Metanephros (tissue), 2 donors: ENCODE measurements at places on chromosomes 7 and 10. TPM values are rescaled to one million over a fixed set of nuclear protein-coding genes. Genes with fewer than 3 reads are reported as not detected.

Gene ITGB8
- 91.2 TPM for total RNA-seq

Gene KLF14
- 1.2 TPM for total RNA-seq

Gene ITIH2
- 0.58 TPM for total RNA-seq

Gene GIMAP4
- 24.2 TPM for total RNA-seq

Gene LIPK
- not detected for total RNA-seq

Gene FRMPD2
- 0.76 TPM for total RNA-seq

Gene IFIT1B
- total RNA-seq = 3.0 TPM

Gene WIPF3
- total RNA-seq = 1.5 TPM

Gene XRCC2
- 4.1 TPM for total RNA-seq

Gene CALD1
- total RNA-seq = 167 TPM

Gene SPDYE1
- not detected for total RNA-seq
